ENCODE measurements at places on chromosomes 2 and 18.

DNA sequence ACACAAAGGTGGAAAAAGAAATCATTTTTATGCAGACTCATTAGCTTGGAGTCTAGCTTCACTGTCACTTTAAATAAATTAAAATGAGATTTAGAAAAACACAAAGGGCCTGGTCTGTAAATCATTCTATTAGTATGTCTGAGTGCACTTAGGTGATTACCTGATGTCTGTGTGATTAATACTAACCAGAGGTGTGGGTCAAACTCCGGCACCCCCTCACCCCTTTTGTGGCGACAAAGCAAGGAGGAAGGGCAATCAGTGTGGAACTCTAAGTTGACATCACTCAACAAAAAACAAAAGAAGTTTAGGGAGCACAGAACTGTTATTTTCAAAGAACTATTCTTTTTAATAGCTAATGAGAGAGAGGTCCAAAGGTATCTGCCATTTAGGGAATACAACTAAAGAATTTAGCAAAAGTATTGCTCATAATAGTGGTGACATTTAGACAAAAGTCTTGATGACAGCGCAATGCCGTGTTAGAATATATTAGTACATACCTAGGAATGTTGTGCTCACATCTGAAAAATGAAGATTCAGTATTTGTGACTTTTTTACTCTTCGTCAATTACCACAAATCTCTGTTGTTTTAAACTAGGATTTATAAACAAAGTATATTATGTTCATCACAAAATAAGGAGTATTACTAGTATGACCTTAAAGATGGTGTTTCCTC is 66.3 kb downstream of the ZEB2 start:
- no peak for DNase-seq

GRCh38 chr2:182377467-182377866 is 49.4 kb downstream of the PDE1A start:
- DNase-seq = no peak

DNA sequence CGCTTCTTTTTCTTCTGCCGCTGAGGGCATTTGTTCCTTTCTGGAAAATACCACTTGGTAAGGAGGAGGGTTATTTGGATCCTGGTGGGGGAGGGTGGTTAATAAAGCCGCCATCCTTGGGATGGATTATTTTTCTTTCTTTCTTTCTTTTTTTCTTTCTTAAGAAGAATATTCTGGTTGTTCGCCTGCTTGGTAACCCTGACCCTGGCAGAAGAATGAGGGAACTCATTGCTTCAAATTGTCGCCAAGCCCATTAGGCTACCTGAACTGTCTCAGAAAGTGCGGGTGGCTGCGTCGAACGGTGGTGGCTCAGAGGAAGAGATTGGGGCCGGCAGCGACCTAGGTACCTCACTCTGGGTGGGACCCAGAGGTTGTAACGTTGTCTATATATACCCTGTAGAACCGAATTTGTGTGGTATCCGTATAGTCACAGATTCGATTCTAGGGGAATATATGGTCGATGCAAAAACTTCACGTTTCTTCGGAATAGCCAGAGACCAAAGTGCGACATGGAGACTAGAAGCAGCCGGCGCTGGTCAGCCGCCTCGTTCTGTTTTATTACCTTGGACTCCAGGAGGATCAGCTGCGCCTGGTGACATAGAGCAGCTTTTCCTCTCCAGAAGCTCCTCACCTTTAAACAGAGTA is 1.3 kb upstream of the HOXD4 start:
- no peak for DNase-seq

GRCh38 chr2:65778137-65778536 is 345.7 kb upstream of the SPRED2 start:
- DNase-seq = no peak

GRCh38 chr2:227097495-227098161 is 66.4 kb downstream of the COL4A4 start:
- DNase-seq = no peak

DNA sequence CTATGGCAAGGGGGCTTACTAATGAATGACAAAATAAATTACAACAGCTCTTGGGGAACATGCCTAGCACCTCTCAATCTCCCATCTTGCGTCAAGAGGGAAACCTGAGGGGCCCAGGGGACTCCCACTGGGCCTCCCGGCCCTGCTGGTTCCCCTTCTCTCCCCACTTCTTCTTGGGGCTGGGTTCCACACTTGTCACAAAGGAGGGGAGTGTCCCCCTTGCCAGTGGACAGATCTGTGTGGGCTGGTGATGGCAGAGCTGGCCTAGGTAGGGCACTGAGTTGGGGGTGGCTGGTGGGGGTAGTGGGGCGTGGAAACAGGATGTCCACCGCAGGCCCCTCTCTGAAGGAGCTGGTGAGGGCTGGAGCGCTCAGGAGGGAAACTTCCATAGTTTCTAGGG is 184.0 kb upstream of the HAAO start:
- DNase-seq = no peak

- DNase-seq = no peak
These were observed 18.4 kb downstream of the CASP10 start for GRCh38 chr2:201201371-201201770.

GRCh38 chr18:62846313-62846712 is 131.0 kb downstream of the PHLPP1 start:
- DNase-seq = no peak

DNA sequence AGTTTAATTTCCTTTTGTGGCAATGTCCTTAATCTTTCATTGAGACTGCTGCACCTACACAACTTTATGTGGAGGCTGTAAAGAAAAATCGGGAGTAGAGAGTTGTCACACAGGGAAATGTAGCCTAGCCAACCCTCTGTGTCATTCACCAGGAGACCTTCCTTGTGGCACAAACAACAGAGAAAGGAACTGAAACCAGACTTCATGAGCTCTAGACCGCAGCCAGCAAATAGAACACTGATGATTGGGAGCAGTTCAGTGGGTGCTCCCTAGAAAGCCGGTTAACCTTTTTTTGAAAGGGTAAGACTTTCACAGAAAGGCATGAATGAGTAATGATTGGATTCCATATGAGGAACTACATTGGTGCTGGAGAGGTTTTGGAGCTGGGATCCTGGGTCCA is 1752.4 kb upstream of the CELF4 start:
- no peak for DNase-seq

DNA sequence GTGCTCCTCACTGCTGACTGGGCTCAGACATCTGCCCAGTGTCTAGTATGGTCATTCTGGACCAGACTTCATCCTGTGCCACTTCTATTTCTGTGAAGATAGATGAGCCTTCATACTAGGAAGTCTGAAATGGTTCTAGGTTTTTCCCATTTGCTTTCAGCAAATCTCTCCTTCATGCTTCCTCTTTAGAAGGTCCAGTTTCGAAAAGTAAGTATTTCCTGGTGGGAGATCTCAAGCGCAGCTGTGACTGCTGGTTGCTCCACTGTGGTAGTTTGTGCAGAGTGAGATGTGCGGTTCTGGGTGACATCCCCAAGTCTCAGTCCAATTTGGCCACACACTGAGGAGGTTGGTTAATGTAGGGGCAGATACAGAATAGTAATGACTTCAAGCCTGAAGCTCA is 14.4 kb downstream of the IL36B start:
- no peak for DNase-seq

DNA sequence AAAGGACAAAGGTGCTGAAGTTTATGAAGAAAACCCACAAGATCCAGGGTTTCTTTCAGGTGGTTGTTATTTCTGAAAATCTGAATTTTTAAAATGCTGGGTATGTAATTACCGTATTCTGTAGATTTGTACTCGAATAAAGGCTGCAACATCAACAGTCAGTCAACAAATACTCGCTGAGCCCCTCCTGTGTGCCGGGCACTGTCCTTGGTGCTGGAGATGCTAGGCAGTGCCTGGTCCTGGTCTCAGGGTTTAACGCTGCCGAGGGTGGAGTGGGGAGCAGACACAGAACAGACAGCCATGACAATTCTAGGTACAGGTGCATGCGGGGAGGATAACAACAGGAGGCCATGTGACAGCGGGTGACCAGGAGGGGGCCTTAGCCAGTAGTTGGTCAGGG is 27.2 kb upstream of the PDIA6 start:
- no peak for DNase-seq

DNA sequence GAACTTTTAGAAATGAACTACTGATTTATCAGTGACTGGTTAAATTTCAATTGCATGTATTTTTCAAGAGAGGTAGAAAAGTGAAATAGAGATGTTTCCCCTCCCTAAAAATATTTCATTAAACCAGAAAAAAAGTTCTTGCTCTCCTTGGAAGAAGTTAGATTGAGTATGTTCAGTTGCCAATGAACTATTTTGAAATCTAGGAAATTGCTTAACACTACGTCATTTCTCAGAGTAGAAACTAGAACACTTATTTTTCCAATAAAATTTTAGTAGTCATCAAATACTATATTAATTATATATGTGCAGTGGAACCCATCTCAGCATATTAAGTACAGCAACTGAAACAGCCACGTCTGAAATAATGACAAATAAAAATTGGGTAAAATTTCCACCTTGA is 51.8 kb upstream of the STAT1 start:
- no peak for DNase-seq

GRCh38 chr2:233556881-233557736 is 9.5 kb downstream of the USP40 start:
- DNase-seq = no peak

DNA sequence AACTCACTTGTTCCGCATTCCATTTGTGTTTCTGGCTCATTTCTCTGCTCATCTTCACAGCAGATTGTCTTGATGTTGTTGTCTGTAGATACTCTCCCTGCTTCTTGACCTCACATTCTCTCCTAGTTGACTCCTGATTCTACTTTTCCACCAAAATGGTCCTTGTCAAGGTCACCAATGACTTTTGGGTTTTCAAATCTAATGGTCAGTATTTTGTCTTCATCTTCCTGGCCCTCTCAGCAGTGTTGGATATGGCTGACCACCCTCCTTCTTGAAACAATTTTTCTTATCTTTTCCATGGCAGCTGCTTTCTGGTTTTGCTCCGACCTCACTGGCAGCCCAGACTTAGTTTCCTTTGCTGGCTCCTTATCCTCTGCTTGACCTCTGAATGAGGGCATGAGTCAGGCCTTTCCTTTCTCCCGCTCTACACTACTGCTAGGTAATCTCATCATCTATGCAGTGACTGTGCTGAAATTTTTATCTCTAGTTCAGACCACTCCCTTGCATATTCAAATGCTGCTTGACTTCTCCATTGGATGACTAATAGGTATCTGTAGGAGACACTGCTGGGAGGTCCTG is 386.6 kb upstream of the SPRED2 start:
- no peak for DNase-seq

DNA sequence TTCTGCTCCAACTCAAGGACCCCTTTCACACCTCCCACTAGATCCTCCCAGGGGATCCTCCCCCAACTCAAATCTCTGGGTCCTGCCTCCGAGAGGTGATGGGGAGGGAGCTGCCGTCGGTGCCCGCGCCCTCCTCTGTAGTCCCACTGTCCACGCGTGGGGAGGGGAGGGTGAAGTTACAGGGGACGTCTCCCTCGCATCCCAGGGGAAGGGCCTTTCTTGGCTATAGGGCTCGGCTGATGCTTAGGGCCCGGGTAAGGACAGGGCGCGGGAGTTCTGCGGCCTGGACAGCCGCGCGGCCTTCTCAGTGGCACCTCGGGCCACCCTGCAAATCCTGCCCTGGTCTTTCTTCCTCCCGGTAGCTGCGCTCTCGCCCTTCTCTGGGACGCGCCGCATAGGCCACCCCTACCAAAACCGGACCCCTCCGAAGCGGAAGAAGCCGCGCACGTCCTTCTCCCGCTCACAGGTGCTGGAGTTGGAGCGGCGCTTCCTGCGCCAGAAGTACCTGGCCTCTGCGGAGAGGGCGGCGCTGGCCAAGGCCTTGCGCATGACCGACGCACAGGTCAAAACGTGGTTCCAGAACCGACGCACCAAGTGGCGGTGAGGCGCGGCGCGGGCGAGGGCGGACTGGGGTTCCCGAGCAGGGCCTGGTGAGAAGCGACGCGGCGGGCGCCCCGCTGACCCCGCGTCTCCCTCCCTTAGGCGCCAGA is 1.2 kb downstream of the TLX2 start:
- DNase-seq = no peak

DNA sequence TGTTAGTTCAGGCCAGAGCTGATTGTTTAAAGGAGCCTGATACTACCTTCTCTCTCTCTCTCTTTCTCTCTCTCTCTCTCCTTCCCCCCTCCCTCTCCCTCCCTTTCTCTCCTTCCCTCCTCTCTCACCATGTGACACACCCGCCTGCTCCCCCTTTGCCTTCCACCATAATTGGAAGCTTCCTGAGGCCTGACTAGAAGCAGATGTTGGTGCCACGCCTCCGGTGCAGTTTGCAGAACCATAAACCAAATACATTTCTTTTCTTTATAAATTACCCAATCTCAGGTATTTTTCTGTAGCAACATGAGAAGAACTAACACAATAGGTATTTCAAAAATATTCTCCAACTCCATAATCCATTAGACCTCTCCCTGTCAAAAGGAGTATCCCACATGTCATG is 62.4 kb downstream of the ANKRD62 start:
- DNase-seq = no peak

DNA sequence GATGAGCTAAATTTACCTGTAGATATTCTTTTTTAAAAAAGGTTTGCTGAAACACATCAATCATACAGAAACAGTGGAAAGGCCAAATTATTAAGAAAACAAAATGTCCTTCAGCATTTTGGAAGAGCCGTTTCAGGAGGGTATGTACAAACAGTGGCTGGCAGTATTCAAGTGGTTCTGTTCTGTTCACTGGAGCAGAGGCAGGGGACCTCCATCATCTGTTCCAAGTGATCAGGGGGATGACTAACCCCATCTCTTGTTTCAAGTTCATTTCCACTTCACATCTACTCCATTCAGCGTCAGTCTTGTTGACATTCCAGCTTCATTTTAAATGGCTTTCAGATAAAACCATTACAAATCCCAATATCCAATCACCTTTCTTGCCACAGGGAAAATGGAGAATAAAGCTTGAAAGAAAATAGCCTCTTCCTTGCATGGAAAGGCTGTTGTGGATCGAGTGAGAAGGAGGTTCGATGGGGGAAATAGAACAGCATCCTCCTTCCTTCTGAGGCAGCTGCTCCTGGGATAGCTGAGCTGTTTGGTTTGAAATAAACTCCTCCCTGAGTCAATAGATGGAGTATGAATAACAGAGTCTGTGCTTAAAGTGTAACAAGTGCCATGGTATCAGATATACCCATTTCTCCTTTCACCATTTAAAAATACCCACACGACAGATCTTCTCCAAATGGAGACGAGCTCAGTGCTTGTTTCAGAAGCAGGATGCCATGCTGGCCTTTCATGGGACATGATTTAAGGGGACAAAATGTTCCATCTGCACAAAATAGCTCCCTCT is 63.7 kb upstream of the OTOF start:
- DNase-seq = no peak

GRCh38 chr2:28036307-28036706 is 145.8 kb downstream of the BABAM2 start:
- no peak for DNase-seq

- DNase-seq = no peak
These were observed 9.0 kb upstream of the ALMS1 start for GRCh38 chr2:73376681-73377080.

All from central memory CD4-positive, alpha-beta T cell (primary cell).